Immature natural killer cell (primary cell): ENCODE measurements at places on chromosomes 13 and 19. TPM values are rescaled to one million over a fixed set of nuclear protein-coding genes. Genes with fewer than 3 reads are reported as not detected.

The CLEC11A gene
- 4.6 TPM for polyA plus RNA-seq

The SCEL gene
- polyA plus RNA-seq = not detected

The ZIC2 gene
- polyA plus RNA-seq = not detected

The AXL gene
- 0.97 TPM for polyA plus RNA-seq

The RTBDN gene
- polyA plus RNA-seq = not detected

The LGALS7B gene
- polyA plus RNA-seq = not detected

The CLN5 gene
- polyA plus RNA-seq = 7.0 TPM

The LILRB1 gene
- 9.1 TPM for polyA plus RNA-seq

The HSPB6 gene
- not detected for polyA plus RNA-seq

The VSTM2B gene
- not detected for polyA plus RNA-seq

The CEACAM19 gene
- 0.22 TPM for polyA plus RNA-seq

The SPTBN4 gene
- 0.26 TPM for polyA plus RNA-seq
